ENCODE measurements at places on chromosomes 13 and 19.

DNA sequence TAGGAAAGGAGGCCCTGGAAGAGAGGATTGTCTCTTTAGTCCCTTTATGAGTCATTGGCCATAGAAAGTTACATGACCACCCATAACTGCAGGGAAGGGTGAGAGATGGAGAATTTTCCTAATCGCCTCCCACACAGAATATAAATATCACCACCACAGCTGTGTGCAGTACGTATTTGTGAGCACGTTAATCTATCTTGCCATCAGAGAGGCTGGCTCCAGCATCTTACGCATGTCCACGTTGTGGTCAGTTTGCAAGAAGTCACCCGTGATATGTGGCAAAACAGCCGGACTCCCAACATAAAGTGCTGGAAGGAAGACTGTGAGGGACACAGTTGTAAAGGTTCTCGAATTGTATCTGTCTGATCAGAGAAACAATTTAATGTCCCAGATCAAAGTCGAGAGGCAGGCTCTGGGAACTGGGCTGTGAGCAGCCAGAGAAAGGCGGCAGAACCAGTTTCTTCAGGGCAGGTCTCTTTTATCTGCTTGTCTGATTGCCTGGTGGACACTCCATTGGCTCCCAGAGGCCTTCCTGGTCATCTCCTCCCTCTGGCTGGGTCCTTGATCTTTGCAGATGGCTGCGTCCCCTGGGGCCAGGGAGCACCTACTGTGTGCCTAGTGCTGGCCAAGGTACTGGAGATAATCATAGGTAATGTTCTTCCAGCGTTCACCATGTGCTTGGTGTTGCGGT is 74.9 kb downstream of the SIPA1L3 start:
- DNase-seq: no peak

DNA sequence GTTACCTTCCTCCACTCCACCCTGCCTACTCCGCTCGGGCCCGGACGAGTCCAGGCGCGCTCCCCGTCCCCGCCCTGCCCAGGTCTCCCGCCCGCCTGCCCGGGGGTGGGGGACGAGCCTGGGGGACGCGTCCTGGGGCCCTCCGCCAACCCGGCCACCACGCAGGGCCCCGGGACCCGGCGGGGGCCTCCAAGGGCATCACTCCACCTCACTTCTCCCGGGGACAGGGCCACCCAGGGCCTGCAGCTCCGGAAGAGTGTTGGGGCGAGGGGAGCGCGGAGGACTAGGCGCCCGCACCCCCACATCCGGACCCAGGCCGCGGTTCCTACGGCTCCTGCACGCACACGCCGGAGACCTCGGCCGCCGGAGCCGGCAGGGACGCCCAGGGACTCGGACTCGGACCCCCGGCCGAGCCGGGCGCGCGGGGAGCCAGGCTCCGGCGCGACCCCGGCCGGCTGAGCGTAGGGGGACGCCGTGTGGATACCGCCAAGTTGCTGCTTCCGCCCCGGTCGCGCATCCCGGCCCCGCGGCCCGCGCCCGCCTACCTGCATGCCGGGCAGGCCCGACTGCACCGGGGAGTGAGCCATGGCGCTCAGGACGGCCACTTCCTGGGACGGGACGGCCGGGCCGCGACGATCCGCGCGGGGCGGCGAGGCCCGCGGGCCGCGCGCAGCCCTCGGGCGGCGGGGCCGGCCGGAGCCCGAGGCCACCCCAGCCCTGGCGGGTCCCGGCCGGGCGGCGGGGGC is 534 bp downstream of the STK24 start:
- DNase-seq: no peak

- DNase-seq: no peak
Measured at GRCh38 chr13:35965226-35965927, 165.8 kb downstream of the DCLK1 start.

DNA sequence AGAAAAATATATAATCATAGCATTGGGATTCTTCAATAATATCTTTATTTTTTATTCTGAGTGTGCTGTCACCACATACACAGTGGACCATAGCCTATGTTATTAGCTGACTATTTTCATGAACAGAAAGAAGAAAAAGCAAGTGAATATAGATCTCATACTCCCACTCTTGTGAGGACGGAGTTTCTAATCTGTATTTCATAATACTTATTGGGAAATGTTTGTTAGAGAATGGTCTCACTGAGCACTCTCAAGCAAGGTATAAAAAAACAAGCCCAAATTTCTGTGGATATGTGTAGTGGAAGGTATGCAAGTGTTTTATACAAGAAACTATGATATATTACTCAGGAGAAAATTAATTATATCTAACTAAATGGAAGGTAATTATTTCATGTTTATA is 1218.1 kb downstream of the SLITRK1 start:
- no peak for DNase-seq

GRCh38 chr19:32881766-32882165 is 12.2 kb upstream of the SLC7A9 start:
- DNase-seq: no peak

GRCh38 chr13:40206241-40207000 is 460.0 kb downstream of the FOXO1 start:
- peak; percentile 81 for DNase-seq

DNA sequence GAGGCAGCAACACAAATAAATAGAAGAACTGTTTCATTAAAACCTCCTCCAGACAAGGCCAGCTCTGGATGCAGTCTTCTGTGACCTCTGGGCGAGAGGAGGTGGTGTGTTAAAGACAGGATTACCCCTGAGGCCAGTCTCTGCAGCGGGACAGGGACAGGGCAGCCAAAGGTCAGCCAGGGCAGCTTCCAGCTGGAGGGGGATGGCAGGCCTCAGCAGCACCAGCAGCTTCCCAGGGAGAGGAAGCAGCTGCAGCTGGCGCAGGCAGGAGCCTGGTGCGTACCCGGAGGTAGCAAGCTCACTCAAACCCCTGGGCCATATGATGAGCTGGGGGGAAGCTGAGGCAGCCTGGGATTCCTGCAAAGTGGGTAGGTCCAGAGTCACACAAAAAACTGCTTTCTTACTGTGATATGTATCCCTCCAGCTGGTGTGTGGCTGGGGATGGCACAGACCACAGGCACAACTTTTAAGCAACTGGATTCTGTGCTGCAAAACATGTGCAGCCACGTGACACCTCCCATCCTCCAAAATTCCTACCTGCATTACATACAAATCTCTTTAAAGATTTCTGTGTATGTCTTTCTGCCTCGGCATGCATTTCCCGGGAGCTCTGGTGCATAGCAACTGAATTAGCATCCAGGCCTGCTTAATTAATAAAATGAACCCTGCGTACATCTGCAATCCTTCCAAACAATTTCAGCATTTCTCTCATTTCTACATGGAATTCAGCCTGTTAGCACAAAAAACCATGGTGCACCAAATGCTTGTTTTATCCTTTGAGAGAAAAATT is 238.3 kb upstream of the MAB21L1 start:
- no peak for DNase-seq

DNA sequence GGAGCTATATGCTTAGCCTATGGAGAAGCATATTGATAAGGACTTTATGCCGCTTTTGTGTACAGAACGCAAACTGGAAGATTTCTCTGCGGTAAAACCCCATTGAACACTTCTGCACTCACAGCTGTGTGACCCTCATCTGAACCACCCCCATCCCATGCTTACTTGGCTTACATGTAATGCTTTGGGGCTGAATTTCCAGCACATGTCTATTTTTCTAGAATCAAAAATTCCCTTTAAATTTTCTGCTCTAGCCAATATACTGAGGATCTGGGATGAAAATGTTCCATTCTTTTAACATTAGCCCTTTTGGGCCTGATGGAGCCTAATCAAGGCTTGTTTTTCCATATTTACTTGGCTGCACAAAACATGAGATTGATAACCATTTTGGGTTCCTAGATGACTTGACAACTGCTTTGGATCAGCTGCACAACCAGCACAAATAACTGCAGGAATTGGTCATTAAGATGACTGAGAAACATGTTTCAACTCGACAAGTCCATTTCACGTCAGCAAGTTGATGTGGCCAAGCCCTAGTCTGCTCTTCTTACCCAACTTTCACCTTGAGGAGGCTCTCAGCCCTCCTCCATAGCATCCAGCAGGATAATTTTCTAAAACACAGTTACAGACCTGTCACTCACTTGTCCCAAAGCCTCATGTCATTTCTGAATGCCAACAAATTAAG is 52.4 kb downstream of the TNFSF11 start:
- no peak for DNase-seq

GRCh38 chr13:94109715-94110374 is 369.6 kb downstream of the DCT start:
- DNase-seq: no peak

- no peak for DNase-seq
Measured at GRCh38 chr13:111977179-111977506, 89.8 kb upstream of the SOX1 start.

DNA sequence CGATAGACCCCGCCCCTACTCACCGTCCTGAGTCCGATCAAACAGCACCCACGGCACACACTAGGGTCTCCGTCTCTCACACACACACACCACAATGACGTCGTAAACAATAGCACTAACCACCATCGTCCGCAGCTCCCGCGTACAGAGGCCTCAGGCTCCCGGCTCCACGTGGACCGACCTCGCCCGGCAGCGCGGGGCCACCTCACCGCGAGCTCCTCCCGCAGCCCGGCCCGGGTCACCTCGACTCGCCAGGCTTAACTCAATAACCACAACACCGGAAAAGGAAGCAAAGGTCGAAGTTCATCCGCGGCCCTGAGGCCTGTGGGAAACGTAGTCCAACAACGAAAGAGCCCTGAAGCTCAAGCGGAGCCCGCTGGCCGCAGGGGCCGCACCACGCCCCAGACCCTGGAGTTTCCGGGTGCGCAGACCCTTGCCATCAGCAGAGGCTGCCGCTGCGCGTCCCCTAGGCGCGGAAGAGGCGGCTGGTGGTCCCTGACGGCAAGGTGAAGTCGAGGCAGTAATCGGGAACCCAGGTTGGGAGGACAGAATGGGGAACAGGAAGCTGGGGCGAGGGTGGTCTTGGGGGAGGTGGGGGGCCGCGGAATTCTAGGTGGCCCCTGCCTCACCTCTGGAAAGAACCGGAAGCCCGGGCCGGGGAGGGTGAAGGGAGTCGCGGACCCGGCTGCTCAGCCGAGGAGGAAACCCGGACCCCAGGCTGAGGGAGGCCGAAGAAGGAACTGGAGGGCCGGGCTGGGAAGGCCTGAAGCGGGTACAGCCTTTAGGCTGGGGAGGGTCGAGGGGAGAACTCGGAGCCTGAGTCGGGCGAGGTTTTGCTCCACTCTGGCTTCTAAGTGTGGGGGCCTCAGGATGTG is at the start of gene ZNF529:
Gene ZNF529 (minus strand): TSS at position 273 of the 875 bp plus-strand sequence. CDS start 946 bp downstream, outside the sequence.
- peak; percentile 96 for DNase-seq

GRCh38 chr13:33296793-33297425 is 11.4 kb upstream of the STARD13 start:
- DNase-seq: no peak

DNA sequence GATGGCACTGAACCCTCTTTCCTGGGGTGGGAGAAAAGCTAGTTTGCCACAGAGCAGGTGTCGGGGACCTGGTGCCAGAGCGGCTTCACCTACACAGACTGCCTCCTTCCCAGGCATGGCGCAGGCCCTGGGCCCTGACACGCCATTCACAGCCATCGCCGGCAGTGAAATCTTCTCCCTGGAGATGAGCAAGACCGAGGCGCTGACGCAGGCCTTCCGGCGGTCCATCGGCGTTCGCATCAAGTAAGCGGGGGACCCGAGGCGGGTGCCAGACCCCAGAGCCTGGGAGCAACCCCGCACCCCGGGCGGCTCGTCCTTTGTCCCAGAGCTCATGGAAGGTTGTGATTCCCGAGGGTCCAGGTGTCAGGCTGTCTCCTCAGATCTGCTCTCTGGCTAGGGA is 10.0 kb downstream of the LHB start:
- DNase-seq: no peak

GRCh38 chr19:18762125-18763023 is 28.7 kb downstream of the COMP start:
- no peak for DNase-seq

DNA sequence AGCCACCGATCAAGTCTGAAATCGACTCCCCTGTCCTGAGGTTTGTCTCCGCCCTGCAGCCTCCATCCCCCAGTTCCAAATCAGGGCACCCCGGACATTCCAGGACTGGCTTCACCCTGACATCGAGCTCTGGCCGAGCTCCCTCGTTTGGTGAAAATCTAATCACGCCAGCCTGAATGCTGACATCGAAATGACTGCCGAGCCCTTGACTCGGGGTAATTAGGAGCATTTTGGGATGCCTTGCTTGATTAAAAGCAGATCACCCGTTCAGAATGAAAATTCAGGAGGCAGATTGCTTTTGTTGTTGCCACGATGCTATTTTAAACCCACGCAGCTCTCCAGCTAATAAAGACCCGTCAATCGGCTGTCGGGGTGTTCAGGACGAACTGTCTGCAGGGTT is 34.3 kb downstream of the ZNRF4 start:
- no peak for DNase-seq

GRCh38 chr13:113086031-113086750 is 19.4 kb upstream of the F7 start:
- DNase-seq: no peak

GRCh38 chr19:40510526-40511115 is 43.8 kb downstream of the SPTBN4 start:
- no peak for DNase-seq

GRCh38 chr13:25541434-25542123 is 169.8 kb downstream of the ATP8A2 start:
- DNase-seq: no peak

GRCh38 chr19:4229179-4229931 is at the start of gene EBI3:
Gene EBI3, plus strand, starts transcription at chr19:4229523. Its CDS starts 28 bp downstream, at chr19:4229551.
- DNase-seq: no peak

DNA sequence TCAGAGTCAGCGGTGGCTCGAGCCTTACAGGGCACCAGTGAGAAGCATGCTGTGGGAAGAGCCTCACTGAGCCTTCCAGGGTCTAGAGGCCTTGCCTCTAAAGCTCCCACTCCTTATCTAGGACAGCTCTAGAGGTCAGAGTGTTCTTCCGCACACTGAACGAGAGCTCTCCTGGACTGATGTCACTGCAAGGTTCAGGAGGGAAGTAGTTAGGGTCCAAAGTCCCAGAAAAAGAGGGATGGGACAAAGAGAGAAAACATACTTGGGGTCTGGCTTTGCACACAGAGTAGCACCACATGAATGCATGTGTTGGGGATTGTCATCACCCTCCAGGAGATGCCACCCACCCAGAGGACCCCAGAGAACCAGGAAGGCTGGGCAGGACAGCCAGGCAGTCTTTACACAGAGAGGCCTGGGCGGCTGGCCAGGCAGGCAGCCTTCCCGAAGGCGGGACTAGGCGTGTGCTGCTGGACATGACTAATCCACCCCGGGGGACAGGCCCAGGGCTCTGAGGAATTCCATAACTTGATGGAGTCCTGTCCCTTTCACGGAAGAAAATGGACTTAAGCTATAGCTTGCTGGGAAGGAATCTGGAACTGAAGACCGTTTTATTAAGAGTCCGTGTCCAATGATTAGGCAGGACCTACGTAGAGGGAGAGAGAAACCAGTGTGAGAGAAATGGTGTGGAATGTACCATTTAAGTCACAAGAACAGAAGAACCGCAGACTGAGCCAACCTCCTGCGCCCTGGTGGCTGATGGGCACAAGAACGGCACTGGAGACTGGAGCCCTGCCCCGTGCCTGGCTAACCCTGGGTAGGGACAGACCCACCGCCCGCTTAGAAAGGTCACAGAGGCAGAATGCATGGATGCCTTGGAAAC is 16.6 kb upstream of the EPHX3 start:
- DNase-seq: no peak

GRCh38 chr13:41443969-41444368 is 13.4 kb upstream of the RGCC start:
- no peak for DNase-seq

All from vagina (tissue), 2 donors.